ENCODE measurements at places on chromosomes 16 and 17.

GRCh38 chr17:83179374-83179773 is 100.0 kb downstream of the METRNL start:
- DNase-seq, result no peak

GRCh38 chr17:82037092-82037888 is at the start of gene DCXR:
Gene DCXR (minus strand): TSS chr17:82037697. CDS start chr17:82037682, 15 bp downstream.
- DNase-seq, result peak; percentile 42

GRCh38 chr17:4965311-4965986 is 2.2 kb downstream of the SPAG7 start:
- DNase-seq, result no peak

DNA sequence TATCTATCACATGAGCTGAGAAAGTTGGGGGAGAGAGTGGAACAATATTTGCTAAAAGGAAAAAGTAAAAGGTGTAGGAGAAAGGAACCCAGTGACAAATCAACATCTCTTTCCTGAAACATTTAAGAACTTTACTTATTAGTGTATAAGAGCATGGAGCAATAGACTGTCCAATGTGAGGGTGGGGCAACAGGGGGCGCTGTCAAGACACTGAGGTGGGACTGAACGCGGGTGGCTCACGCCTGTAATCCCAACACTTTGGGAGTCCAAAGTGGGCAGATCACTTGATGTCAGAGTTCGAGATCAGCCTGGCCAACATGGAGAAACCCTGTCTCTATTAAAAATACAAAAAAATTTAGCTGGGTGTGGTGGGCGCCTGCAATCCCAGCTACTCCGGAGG is 21.2 kb downstream of the PCTP start:
- no peak for DNase-seq

DNA sequence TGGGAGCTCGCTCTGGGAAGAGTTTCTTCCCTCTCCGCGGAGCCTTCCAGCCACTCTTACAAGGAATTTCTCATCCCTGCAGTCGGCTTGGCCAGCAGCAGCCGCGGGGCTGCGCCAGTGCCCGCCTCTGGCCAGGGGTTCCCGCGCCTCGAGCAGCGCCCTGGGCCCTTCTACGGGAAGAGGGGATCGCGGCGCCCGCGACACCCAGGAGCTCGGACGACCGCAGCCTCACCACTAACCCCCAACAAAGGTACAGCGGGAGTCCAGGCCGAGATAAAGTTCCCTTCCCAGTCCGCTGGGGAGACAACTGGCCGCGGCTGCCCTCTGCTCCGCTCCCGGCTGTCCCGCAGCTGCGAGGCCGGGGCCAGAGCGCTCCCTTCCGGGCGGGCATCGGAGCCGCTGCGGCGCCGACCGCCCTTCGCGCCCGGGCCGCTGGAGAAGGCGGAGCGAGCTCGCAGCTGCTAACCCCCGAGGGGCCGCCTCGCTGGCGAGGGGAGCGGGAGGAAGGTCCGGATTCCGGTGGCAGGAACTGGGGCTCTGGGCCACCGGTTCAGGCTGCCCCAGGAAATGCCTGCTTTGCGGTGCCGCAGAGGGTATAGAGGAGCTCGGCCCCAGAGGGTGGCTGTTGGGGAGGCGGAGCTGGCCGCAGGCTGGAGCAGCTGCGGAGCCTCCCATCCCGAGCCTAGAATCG is 3.6 kb upstream of the HS3ST3B1 start:
- DNase-seq, result no peak

DNA sequence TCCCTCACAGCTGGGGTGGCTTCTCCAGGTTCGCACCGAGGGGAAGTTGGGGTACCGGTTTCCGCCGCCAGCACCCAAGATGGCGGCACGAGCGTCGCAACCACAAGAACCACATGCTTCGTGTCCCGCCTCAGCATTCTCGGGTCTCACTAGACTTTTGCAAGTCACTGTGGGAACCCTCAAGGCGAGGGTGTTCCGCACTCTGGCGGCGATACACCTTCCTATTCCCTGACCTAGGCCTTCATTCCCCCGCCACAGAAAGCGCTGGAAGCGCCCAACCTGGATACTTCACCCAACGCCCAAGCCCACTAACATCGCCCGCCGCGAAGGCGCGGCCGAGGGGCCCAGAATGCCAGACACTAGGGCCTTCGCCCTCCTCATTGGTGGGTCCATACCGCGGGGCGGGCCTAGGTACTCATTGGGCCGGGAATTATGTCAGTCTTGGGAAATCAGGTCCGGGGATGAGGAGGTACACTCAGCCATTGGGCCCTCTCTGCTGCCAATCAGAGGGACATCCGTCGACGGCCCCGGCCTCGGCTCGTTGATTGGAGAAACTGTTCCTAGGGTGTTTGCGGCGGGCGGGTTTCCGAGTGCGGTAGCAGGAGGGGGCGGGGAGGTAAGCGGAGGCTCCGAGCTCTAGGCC is at the start of gene NFE2L1:
NFE2L1 (plus strand) TSS at position 619 of the 643 bp plus-strand sequence. CDS start 2,760 bp downstream, outside the sequence.
- peak; percentile 94 for DNase-seq

GRCh38 chr16:49524216-49524946 is 150.8 kb downstream of the C16orf78 start:
- no peak for DNase-seq

- DNase-seq, result no peak
Measured at GRCh38 chr17:39166437-39167335, 725 bp upstream of the ARL5C start.

- no peak for DNase-seq
Measured at GRCh38 chr17:76013377-76013932, 12.8 kb downstream of the CDK3 start.

GRCh38 chr16:30011714-30012504 is 1.1 kb upstream of the DOC2A start:
- no peak for DNase-seq

DNA sequence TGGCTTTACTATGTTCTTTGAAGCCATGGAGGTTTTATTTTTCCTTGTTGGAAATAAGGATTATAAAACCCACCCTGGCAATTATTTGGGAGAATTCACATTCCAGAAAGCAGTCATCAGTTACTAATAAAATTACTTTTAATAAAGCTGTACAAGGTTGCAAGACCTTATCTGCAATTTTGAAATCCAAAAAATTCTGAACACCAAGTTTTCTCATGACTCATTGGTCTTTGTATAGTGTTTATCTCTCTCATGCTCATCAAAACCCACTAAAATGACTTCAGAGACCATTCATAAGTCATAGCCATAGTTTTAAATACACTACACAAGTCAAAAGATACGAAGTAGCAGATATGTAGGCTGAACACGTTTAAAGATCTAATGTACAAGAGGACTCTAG is 6.0 kb upstream of the KRT38 start:
- DNase-seq, result no peak

DNA sequence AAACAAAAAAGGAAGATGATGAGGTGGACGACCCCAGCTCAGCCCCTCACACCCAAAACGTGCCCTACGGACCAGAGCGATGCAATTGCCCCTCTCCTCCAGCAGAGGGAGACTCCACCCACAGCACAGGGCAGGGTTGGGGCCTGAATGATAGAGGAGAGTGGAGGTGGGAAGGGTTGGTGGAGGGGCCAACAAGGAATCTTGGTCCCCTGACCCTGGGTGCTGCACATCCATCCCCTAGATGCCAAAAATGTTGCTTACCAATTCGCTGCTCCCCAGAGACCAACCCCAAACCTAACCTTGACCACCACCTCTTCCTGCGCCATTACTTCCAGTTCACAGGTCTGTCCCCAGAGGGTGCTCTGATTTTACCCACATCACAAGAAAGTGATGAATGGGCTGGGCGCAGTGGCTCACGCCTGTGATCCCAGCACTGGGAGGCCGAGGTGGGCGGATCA is 12.9 kb downstream of the P2RX5 start:
- no peak for DNase-seq

- DNase-seq, result no peak
Measured at GRCh38 chr17:60601447-60602384, 1.7 kb downstream of the PPM1D start.

GRCh38 chr16:11303405-11304138 is 22.4 kb upstream of the PRM1 start:
- no peak for DNase-seq

DNA sequence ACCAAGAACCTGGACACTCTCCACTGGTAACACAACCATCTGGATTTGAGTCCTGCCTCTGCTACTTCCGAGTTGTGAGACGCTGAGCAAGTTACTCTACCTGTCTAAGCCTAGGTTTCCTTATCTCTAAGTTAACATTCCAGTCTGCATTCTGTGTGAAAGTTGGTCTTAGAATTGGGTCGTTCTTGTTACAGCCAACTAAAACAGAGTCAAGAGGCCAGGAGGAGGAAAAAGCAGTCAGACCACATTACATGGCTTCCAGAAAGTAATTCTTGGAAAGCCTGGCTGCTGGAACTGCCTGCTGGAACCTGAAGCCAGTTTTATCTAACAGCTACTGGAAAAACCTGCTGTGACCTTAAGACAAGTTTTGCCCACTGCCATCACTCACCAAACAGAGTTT is 38.4 kb upstream of the XYLT1 start:
- DNase-seq, result no peak

DNA sequence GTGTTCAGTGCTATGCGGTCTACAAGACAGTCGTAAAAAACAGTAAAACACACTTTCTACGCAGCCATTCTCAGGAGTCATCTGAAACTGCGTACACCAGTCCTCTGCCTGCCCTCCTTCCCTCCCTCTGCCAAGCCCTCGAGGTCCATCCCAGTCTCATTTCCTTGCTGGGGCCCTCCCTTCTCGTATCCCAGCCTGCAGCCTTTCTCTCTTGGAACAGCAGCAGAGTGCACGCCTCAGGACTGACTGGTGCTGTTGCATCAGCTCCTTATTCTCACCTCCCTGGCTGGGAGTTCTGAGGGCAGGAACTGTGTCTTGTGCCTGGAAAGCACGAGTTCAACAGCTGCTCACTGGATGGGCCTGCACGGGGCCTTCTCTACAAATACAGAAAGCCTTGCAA is 12.5 kb downstream of the FAHD1 start:
- no peak for DNase-seq

GRCh38 chr17:45325810-45326209 is 9.0 kb upstream of the MAP3K14 start:
- no peak for DNase-seq

GRCh38 chr17:82240506-82241182 is 11.8 kb downstream of the SLC16A3 start:
- no peak for DNase-seq

- no peak for DNase-seq
Measured at GRCh38 chr17:68195667-68196393, 52.0 kb upstream of the AMZ2 start.

DNA sequence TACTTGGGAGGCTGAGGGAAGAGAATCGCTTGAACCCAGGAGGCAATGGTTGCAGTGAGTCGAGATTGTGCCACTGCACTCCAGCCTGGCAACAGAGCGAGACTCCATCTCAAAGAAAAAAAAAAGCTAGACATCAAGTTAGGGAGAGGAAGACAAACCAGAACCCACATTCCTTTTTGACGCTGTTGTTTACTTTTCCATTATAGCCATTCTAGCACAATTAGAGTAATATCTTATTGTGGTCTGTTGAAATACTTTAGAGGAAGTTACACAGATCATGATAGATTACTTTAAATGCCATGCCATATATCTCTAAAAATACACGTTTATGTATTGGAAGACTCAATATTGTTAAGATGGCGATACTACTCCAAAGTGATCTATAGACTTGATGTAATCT is 16.5 kb upstream of the ABCC1 start:
- DNase-seq, result no peak

- DNase-seq, result no peak
Measured at GRCh38 chr17:39147221-39148185, 3.9 kb downstream of the PLXDC1 start.

DNA sequence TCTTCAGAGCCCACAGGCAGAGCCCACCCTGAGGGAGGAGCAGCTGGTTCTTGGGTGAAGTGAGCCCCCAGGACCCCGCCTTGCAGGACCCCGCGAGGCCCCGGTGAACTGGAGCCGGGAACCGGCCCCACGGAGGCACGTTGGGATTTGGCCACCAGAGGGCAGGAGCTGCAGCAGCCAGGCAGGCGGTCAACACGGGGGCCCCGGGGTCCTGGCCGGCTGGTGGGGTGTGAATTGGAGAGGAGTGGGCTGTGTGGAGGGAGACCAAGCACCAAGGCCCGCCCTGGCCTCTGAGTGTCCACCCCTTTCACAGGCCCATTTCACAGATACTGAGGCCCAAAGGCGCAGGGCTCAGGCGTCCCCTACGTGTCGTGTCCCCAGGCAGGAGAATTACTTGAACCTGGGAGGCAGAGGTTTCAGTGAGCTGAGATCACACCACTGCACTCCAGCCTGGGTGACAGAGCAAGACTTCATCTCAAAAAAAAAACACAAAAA is 2.2 kb downstream of the DPEP1 start:
- no peak for DNase-seq

DNA sequence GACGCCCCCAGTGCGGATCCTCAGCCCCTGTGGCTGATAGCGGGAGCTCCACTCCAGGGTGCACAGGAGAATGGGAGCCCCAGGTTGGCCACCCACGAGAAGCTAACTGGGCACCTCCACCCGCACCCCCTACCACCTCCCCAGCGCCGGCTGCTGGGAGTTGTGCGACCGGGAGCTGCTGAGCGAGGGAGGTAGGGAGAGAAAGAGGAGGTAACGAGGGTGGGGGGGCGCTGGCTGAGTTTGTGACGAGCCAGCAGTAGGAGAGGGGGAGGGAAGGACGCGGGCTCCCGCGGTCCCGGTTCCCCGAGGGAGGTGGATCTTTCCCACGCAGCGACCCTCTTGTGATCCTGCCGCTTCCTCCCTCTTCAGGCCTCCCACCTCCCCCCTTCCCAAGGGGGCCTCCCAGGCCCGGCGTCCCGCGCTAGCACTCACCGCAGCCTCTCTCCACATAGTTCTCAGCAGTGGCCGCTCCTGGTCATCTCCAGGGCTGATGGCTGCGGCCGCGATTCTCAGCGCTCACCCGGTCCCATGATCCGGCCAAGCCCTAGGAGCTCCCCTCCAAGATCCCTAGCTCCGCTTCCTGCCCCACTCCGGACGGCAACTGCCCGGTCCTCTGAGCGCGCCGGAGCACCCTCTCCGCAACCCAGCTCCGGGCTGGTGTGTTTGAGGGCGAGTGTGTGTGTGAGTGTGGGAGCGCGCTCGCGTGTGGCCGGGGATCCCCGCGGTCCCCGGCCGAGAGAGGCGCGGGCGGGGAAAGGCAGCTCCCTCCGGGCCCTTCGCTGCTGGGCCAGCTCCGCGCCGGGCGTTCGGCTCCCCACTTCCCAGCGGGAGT is at the start of gene GRIN2A:
GRIN2A (minus strand) TSS at position 207 of the 832 bp plus-strand sequence. CDS start 2,017 bp downstream, outside the sequence.
- no peak for DNase-seq

- DNase-seq, result no peak
Measured at GRCh38 chr16:54073356-54073755, 213.2 kb downstream of the IRX3 start.

- no peak for DNase-seq
Measured at GRCh38 chr17:81118308-81119221, 46.7 kb upstream of the PVALEF start.

- no peak for DNase-seq
Measured at GRCh38 chr17:49659661-49660382, 18.1 kb downstream of the SPOP start.

Measured in epithelial cell of proximal tubule (primary cell).